ENCODE measurements at places on chromosomes 1 and 21. TPM values are rescaled to one million over a fixed set of nuclear protein-coding genes. Genes with fewer than 3 reads are reported as not detected.

DNA sequence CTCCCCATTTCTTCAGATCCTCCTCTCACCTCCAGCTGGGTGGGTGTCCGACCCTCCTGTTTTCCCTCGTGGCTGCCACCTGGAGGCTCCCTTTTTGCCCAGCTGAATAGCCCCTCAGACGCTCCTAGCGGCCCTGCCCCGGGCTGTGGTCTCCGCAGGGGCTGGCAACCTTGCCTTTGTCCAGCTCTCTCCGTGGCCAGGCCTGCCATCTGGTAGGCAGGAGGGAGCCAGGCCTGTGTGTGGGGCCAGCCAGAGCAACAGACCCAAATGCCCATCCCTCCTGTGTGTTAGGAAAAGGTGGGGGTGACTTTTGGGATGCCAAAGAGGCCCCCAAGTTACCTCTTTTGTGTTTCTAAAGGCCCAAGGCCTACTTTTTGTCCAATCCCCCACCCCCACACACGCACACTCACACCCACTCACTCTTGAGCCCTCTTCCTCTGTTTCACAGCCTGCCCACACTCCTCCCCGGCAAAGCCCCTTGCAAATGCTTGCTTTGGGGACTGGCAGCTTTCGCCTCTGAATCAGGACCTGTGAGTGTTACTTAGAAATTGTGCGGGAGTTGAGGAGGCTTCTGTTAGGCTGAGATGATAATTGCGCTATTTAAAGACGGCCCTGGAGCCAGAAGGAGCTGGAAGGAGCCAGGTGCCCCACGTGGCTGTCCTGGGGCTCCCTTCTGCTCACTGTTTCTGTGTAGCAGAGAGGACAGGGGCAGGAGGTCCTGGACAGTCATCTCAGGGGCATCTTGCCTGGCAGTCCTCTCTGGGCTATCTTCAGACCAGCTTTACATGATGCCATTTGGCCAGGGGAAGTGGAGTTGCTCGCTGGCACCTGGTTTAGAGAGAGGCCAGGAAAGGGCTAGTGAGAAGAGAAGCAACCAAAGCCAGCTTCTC, 9.1 kb downstream of the PPFIA4 start:
- DNase-seq, result no peak

ARHGEF10L gene
- 1.9 TPM for total RNA-seq

- no peak for DNase-seq
These were observed 35.8 kb downstream of the CELF3 start for GRCh38 chr1:151680826-151681225.

- DNase-seq, result no peak
These were observed 37.2 kb upstream of the NPL start for GRCh38 chr1:182752077-182752988.

SH2D1B gene
- total RNA-seq, result 0.47 TPM

- DNase-seq, result peak; percentile 23
These were observed 13.0 kb upstream of the KCNC4 start for GRCh38 chr1:110196917-110197765.

HUNK gene
- 1.1 TPM for total RNA-seq

C1orf74 gene
- total RNA-seq, result 3.0 TPM

GRCh38 chr1:90704817-90705216, 12.3 kb downstream of the BARHL2 start:
- DNase-seq, result no peak

DNA sequence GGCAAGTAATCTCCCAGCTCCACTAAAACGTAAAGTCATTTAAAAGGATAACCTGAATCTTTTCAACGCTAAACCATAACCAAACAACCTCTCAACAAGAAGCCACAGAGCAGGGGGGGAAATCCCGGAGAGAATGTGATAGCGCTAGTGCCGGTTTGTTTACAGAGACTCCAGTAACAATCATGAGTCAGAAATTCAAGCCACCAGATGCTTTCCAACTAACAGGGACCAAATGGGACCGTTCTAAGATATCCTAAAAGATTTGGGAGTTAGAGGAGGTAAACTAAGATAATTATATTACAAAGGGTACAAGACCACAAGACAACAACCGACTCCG, 825 bp downstream of the DCAF8 start:
- peak; percentile 42 for DNase-seq

LRRC47 gene
- 20.6 TPM for total RNA-seq

- DNase-seq, result no peak
These were observed 533.5 kb downstream of the LTN1 start for GRCh38 chr21:28459193-28459592.

- DNase-seq, result no peak
These were observed 62.6 kb upstream of the SPAG17 start for GRCh38 chr1:118247593-118247992.

MYOC gene
- 0.28 TPM for total RNA-seq

- DNase-seq, result no peak
These were observed 34.9 kb downstream of the PRKCZ start for GRCh38 chr1:2085080-2085479.

GRCh38 chr1:244435562-244436205, 16.0 kb downstream of the ADSS2 start:
- DNase-seq, result no peak

GRCh38 chr1:235901461-235901860, 34.8 kb upstream of the LYST start:
- no peak for DNase-seq

GRCh38 chr1:46197560-46197963, 672 bp downstream of the POMGNT1 start:
- no peak for DNase-seq

RGS16 gene
- 8.3 TPM for total RNA-seq

FABP3 gene
- total RNA-seq, result 5.2 TPM

DNA sequence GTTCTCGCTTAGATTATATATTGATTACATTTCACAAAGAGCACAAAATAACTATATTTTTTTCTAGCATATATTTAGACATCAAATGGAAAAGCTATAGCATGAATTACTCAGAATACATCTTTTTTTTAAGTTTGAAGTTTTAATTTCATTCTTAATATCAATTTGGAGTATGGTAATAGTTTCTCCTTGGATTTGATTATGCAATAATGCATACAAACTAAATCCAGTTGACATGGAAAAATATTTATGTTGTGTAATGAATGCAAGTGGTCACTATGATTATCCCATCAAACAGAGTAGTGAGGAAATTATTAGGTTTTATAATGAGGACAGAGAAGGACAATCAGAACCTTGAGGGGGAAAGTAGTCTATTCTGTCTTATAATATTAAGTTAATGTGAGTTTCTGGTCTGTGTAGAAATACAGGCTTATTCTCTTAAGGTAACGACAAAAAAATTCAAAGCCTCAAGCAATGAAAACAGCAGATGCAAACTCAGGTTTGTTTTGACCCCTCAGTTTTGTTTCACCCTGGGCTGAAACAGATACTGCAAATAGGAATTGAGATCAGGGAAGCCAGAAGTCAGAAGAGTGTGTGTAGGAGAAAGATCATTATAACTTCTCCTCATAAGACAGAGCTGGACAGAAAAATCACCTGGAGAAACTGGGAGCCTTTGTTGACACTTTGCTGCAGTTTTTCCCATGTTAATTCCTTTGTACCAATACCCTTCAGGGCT, 23.7 kb downstream of the LRRC8B start:
- DNase-seq, result no peak
